ENCODE measurements at places on chromosomes 12 and 14. TPM values are rescaled to one million over a fixed set of nuclear protein-coding genes. Genes with fewer than 3 reads are reported as not detected.

The COL2A1 gene
- total RNA-seq = not detected

DNA sequence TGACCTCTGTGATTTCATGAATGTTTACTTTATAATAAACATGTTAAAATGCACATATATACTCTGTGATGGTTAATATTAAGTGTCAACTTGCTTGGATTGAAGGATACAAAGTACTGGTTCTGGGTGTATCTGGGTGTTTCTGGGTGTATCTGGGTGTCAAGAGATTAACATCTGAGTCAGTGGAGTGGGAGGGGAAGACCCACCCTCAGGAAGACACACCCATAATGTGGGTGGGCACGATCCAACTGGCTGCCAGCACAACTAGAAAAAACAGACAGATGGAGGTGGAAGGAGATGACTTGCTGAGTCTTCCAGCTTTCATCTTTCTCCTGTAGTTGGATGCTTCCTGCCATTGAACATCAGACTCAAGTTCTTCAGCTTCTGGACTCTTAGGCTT, 11.9 kb downstream of the NUP37 start:
- DNase-seq = no peak

The PKP2 gene
- 16.2 TPM for total RNA-seq

The CFAP73 gene
- not detected for total RNA-seq

GRCh38 chr12:68630050-68630449, 19.4 kb downstream of the RAP1B start:
- DNase-seq = no peak

GRCh38 chr12:23891115-23891514, 58.4 kb downstream of the SOX5 start:
- DNase-seq = no peak

DNA sequence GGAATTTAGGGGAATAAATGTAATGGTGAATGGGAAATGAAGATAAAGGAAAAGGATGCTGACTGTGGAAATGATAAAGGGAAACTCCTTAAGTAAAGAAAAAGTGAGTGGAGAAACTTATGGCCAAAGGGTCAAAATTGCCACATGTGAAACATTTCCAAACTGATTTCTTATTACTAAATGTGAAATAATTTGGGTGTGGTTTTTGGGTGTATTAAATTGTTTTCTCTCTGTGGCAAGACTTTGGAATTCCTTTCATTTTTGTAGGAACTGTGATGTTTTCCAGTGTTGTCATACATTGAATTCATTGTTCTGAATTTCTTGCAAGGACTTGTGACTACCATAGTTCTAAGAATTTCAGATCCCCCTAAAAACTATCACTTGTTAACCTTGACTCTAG, 1891.5 kb upstream of the SEL1L start:
- no peak for DNase-seq

DNA sequence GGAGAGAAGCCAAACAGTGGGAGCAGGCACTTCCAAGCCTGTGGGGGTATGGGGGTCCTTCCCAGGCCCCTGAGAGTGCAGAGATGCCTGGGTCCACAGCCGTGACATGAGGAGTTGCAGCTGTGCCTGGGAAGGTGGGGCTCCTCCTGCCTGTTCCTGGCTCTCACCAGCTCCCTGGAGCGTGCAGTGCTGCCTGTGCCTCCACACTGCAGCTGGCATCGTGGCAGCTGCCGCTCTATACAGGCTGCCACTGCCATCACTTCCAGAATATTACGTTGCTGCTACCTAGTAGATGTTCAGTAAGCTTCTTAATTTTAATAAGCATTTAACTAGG, 223.7 kb downstream of the KCNC2 start:
- no peak for DNase-seq

DNA sequence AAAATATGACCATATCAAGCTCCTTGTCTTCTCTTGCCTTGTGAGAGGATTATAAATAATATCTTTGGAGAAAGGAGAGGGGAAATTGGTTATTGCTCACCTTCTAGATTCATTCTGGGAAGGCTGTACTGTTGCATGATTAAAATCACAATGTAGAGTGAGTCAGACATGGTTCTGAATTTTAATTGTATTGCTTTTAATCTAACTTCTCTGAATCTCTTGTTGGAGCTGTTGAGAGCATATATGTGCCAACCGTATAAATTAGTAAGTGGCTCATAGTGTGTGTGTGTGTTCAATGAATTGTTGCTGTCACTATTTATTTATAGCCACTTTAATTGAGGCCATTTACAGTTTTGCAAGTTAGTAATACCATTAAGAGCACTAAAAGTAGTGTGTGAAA, 56.1 kb downstream of the KCNJ8 start:
- no peak for DNase-seq

GRCh38 chr12:96985515-96986362, 78.7 kb downstream of the NEDD1 start:
- no peak for DNase-seq

GRCh38 chr14:71319666-71320065, 412.4 kb downstream of the PCNX1 start:
- peak; percentile 89 for DNase-seq

- no peak for DNase-seq
Observed at GRCh38 chr12:29732191-29732590, 51.6 kb downstream of the TMTC1 start.

The PIWIL1 gene
- total RNA-seq = not detected

The AMDHD1 gene
- 0.49 TPM for total RNA-seq

The SCNN1A gene
- 55.2 TPM for total RNA-seq

- DNase-seq = no peak
Observed at GRCh38 chr12:11651785-11652184, 2.3 kb downstream of the ETV6 start.

The KLRK1 gene
- total RNA-seq = 12.8 TPM

The TMEM117 gene
- total RNA-seq = 22.1 TPM

The ALDH6A1 gene
- total RNA-seq = 20.9 TPM

DNA sequence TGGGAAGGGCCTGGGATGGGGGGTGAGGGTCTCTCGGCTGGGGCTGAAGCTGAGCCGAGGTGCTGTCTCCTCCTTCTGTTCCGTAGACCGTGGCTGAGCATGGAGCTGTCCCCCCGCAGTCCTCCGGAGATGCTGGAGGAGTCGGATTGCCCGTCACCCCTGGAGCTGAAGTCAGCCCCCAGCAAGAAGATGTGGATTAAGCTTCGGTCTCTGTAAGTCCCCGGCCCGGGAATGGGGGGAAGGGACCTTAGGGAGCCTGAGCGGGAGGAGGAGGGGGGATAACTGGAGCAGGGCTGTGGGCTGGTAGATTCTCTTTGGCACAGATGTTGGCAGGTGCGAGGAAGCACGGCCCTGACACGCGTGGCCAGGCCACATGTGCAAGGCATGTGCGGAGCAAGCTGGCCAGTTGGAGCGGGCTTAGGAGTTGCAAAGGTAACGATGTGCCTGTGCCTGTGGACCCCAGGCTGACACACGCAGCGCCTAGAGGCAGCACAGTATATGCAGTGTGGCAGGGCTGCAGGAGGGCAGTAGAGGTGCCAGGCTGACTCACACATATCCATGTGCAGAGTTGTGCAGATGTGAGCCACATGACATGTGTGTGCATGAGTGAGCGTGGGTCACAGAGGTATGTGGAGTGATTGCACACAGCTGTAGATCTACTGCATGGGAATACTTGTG, 512 bp downstream of the PDE1B start:
- DNase-seq = no peak

DNA sequence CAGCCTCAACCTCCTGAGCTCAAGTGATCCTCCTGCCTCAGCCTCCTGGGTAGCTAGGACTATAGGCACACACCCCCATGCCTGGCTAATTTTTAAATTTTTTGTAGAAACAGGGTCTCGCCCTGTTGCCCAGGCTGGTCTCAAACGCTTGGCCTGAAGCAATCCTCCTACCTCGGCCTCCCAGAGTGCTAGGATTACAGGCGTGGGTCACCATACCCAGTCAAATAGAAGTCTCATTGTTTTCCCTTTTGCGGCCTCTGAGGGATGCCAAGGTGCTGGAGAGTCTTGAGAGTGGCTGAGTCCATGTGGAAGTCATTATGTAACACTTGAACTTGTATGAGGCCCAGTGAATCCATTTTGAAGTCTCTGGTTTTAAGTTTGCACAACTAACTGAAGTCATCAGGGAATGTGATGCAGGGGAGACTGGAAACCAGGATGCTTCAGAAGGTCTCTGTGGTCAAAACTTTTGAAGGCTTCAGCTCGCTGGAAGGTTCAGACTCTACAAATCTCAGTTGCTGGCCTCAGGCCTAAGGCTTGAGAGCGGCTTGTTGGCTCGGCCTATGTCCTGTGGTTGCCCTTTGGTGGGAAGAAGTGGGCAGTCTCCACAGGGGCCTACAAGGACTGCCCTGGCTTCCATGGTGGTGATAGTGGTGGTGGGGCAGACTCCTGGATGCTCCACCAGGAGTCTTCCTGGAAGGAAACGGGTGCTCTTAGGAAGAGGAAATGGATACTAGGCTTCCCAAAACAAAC, 29.2 kb downstream of the GALNT16 start:
- peak; percentile 55 for DNase-seq

DNA sequence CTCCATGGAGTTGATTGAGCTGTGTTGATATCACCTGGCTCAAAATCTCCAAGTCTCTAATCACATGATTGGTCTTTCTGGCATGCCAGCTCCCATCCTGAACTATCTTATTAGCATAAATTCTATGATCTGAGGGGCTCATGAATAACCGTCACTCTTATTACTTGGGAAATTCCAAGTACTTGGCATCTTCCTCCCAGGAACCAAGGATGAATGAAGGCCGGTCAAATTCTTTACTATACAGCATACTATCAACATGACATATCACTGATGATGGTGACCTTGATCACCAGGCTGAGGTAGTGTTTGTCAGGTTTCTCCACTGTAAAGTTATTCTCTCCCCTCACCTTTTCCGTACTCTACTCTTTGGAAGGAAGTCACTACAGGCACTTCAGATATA, 16.4 kb upstream of the NUBPL start:
- DNase-seq = no peak

DNA sequence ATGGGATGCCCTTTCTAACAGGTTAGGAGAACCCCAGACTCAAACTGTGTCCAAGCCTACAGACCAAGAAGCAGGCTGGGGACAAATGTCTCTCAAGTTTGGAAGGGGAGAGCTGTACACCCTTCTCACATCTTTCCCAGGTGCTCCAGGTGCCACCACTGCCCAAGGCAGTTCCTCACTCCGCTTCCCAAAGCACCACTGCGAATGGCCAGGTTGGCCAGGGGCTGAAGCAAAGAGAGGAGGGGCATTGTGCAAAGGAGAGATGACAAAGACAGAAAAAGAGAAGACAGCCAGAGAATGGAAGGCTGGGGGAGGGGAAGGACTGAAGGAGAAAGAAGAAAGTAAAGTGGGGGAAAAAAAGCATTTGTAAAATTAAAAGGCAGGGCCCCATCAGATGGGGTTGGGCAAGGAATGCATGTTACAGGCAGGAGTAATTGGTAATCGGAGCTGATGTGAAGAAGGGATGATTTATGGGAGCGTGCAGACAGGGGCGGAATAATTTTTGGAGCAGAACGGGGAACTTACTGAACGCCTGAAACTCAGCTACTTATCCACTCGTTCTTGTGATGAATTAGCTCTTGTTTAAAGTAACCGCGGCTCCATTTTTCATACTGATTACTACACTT, 165.8 kb downstream of the ESRRB start:
- no peak for DNase-seq

GRCh38 chr12:104750061-104750460, 208.0 kb downstream of the SLC41A2 start:
- peak; percentile 28 for DNase-seq

The TAOK3 gene
- total RNA-seq = 41.0 TPM

DNA sequence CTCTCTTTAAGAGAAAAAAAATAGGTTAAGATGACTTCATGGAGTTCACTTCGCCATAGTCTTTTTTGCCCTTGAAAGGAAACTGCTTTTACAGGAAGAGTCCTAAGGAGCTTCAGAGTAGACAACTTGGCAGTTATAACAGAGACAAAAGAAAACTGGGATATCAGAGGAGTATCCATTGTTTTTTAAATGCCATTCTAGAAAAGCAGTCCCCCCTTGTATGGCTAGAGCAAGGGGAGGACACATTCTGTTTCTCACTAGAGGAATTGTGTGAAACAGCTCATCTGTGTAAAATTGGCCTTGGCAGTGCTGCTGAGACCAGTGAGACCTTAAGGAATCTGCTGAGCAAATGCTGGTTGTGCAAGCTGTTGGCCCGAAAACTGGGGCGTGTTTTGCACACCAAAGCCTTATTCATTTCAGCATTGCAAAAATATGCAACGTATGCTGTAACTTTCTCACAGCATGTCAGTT, 128.0 kb downstream of the GPR135 start:
- DNase-seq = no peak

DNA sequence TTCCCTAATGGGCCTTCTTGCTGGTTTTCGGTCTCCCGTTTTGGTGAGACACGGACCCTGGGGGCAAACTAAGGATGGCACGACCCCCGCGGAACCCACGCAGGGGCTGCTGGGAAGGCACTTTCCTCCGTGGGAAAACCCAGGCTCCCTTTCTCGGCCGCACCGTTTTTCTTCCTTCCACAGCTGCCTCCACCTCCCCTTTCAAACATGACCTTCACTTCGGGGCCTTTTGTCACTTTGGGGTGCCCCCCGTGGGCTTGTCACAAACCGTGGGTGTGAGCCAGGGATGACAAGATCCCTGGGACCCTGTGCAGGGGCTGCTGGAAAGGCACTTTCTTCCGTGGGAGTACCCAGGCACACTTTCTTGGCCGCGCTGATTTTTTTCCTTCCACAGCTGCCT, 268.7 kb downstream of the ALG10 start:
- no peak for DNase-seq

DNA sequence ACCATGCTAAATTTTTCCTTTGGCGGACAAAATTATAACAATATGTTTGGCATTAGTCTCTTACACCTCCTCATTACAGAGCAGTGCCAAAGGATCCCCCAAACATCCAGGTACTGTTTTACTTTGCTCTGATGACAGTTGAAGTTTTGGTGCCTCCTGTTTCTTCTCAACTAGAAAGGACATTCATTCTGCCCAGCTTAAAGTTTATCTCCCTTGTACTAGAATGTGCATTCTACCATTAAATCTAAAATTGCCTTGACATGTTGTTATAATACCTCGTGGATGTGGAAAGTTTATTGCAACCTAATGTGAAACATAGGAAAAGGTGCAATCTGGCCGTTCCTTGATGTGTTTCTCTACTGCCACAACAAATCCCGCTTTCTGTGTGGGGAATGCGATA, 173.4 kb downstream of the KITLG start:
- no peak for DNase-seq

The SMOC1 gene
- total RNA-seq = 9.8 TPM

The OTX2 gene
- not detected for total RNA-seq

The ALDH2 gene
- total RNA-seq = 97.2 TPM

Data from vagina (tissue), 2 donors.